ENCODE measurements at places on chromosomes 16 and 17.

GRCh38 chr17:3968886-3969524 is 4.8 kb upstream of the ATP2A3 start:
- no peaks in the 10 kb centered on the region for H3K36me3 ChIP-seq
- no peaks in the 10 kb centered on the region for H3K27me3 ChIP-seq
- H3K4me3 ChIP-seq: no peak overlapping the region

DNA sequence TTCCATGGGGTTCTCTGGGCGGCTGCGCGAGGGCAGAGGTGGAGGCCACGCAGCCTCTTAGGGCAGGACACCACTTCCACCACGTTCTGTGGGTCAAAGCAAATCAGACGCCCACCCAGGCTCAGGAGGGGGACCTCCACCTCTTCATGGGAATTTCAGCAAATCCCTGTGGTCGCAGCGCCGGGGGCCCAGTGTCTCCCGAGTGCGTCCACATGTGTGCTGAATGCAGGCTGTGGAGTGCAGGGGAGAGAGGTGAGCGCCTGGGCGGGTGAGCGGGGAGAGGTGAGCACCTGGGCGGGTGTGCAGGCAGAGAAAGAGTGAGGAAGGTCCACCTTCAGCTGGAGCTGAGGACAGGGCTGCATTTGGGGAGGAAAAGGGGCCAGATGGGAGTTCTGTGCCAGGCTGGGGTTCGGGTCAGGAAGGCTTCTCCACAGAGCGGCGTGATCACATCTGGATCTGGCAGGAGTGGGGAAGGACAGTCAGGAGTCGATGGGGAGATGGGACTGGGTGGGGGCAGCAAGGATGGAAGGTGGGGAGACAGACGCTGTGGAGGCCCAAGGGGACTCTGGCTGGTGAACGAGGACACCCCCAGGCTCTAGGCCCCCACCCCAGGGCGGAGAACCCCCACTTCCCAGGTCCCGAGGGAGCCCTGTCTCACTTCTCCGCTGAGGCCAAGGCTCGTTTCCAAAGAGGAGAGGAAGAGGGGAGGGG is 36.8 kb upstream of the CBFA2T3 start:
- no peak overlapping the region for H3K27ac ChIP-seq
- H3K4me3 ChIP-seq: no peak overlapping the region
- H3K36me3 ChIP-seq: no peaks in the 10 kb centered on the region

- peaks cover 43% of the 10 kb centered on the region for H3K4me1 ChIP-seq
- no peaks in the 10 kb centered on the region for H3K27me3 ChIP-seq
- DNase-seq: no peak
- H3K4me3 ChIP-seq: no peak overlapping the region
These were observed 4.7 kb downstream of the CORO7 start for GRCh38 chr16:4411684-4412083.

GRCh38 chr17:30207655-30208054 is 27.8 kb downstream of the SLC6A4 start:
- H3K4me1 ChIP-seq: no peaks in the 10 kb centered on the region
- H3K27ac ChIP-seq: no peak overlapping the region
- H3K4me3 ChIP-seq: no peak overlapping the region
- no peak for DNase-seq
- no peaks in the 10 kb centered on the region for H3K36me3 ChIP-seq

- DNase-seq: no peak
- no peak overlapping the region for H3K4me3 ChIP-seq
- H3K36me3 ChIP-seq: peaks cover 11% of the 10 kb centered on the region
- H3K27ac ChIP-seq: peak overlapping the region; percentile 43
- no peaks in the 10 kb centered on the region for H3K27me3 ChIP-seq
These were observed 9.4 kb downstream of the THRA start for GRCh38 chr17:40072040-40072734.

- H3K27ac ChIP-seq: no peak overlapping the region
- no peaks in the 10 kb centered on the region for H3K4me1 ChIP-seq
- H3K27me3 ChIP-seq: no peaks in the 10 kb centered on the region
- no peak for DNase-seq
- H3K4me3 ChIP-seq: no peak overlapping the region
- no peaks in the 10 kb centered on the region for H3K36me3 ChIP-seq
These were observed 51.9 kb downstream of the MARCHF10 start for GRCh38 chr17:62756198-62756597.

DNA sequence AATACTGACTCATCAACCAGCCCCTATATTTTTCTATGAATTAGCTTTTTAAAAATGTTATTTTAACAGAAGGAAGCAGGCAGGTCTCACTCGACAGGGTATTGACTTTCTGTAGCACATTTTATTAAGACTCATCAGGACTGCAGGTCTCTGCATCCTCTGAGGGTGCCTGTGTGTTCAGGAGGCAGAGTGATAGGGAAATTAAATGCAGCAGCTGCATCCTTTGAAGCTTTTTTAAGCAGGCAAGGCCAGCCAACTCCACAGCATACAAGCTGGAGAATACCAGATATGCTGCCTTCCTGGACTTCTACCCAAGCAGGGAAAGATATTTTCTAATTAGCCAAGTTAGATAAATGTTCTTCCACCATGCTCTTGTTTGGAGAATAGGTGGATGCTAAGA is 124.9 kb downstream of the WSCD1 start:
- no peak for DNase-seq
- H3K4me3 ChIP-seq: no peak overlapping the region
- no peak overlapping the region for H3K27ac ChIP-seq
- no peaks in the 10 kb centered on the region for H3K36me3 ChIP-seq
- H3K27me3 ChIP-seq: no peaks in the 10 kb centered on the region

DNA sequence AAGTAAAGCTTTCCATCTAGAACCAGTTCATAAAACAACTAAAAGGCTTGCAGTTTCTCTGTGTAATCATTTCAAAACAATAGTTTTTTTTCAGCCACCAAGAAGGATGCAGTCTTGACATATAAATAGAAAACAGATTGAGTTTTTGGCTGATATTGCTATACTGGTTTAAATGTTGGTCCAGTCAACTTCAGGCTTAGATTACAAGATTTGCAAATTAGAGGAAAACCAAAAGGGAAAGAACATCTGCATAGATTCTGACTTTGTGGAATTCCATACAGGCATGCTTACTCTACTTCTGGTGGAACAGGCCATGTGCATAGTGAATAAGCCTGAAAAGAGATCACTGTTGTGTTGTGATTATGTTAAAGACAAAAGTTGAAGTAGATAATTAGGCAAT is 150.3 kb downstream of the BCAS3 start:
- no peak overlapping the region for H3K27ac ChIP-seq
- no peak for DNase-seq
- no peaks in the 10 kb centered on the region for H3K27me3 ChIP-seq
- no peak overlapping the region for H3K4me3 ChIP-seq
- no peaks in the 10 kb centered on the region for H3K36me3 ChIP-seq

- no peak for DNase-seq
- no peaks in the 10 kb centered on the region for H3K27me3 ChIP-seq
- no peak overlapping the region for H3K27ac ChIP-seq
These were observed 19.7 kb downstream of the APPBP2 start for GRCh38 chr17:60506312-60506711.

GRCh38 chr17:67841992-67842391 is 16.7 kb downstream of the BPTF start:
- no peak overlapping the region for H3K27ac ChIP-seq
- no peak overlapping the region for H3K4me3 ChIP-seq
- no peaks in the 10 kb centered on the region for H3K27me3 ChIP-seq
- H3K36me3 ChIP-seq: no peaks in the 10 kb centered on the region
- no peak for DNase-seq

GRCh38 chr17:38459567-38459966 is 31.3 kb downstream of the ARHGAP23 start:
- H3K36me3 ChIP-seq: no peaks in the 10 kb centered on the region
- H3K27me3 ChIP-seq: peaks cover 3% of the 10 kb centered on the region
- DNase-seq: no peak
- no peaks in the 10 kb centered on the region for H3K4me1 ChIP-seq
- no peak overlapping the region for H3K27ac ChIP-seq

GRCh38 chr16:68402748-68403040 is 45.6 kb downstream of the SMPD3 start:
- H3K36me3 ChIP-seq: no peaks in the 10 kb centered on the region
- H3K4me1 ChIP-seq: peaks cover 17% of the 10 kb centered on the region
- DNase-seq: no peak
- H3K4me3 ChIP-seq: no peak overlapping the region
- no peak overlapping the region for H3K27ac ChIP-seq
- no peaks in the 10 kb centered on the region for H3K27me3 ChIP-seq

DNA sequence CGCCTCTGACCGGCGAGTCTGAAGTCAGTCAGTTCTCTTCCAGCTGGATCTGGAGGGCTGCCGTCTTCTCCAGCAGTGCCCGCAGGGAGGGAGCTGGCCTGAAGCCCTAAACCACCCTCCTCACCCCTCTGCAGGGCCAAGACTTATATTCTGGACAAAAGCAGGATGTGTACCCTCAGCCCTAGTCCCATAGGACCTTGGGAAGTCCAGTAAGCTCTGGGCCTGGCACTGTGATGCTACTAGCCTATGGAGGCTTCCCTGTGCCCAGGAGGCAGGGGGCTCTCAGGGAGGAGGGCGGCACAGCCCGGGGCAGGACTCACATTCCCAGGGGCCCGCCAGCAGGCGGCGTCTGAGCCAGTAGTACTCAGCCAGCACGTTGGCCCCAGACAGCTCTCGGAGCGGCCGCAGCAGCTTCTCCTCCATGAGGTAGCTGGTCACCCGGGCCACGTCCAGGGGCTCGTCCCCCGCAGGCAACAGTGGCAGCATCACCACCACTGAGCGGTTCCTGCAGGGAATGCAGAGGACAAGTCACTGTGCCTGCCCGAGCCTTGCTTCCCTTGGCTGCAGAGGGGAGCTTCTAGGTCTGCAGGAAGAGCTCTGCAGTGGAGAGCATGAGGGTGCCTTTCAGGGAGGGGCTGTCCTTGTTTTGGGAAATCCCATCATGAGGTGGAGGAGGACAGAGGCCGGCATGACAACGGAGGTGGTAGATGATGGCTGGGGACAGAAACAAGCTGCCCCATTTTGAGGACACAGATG is 41.7 kb downstream of the RMI2 start:
- H3K4me3 ChIP-seq: no peak overlapping the region
- no peaks in the 10 kb centered on the region for H3K27me3 ChIP-seq
- no peaks in the 10 kb centered on the region for H3K36me3 ChIP-seq
- DNase-seq: no peak
- no peaks in the 10 kb centered on the region for H3K4me1 ChIP-seq

DNA sequence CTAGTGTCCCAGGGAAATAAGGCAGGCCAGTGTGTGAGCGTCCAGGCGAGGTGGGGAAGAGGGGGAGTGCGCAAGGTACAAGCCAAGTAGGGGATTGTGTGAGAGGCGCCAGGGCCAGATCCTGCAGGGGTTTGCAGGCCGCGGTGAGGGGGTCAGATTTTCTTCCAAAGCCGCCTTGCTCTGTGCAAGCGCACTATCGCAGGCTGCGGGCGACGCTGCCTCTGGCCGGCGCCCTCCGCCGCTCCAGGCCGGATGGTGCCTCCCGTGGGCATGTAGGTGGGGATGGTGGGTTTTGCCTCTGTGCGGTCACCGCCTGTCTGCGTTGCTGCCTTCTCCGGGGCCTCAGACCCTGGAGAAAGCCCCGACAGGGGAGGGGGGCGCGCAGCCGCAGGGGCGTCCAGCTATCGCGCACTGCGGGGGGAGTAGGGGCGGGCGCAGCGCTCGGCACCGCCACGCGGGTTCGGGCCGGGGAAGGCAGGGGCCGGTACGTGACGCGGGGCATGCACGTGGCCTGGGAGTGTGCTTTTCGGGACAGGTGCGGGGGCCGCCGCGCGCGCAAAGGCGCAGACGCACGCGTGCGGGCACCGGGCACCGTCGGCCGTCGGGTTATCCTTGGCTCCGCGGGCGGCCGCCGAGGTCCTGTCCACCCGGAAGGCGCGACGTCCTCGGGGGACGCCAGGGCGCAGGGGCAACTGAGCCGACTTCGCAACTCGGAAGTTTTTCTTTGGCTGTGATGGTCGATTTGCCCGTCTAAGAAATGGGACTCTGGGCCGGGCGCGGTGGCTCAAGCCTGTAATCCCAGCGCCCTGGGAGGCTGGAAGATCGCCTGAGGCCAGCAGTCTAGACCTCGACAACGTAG is 1.1 kb upstream of the HAPSTR1 start:
- peaks cover 23% of the 10 kb centered on the region for H3K4me1 ChIP-seq
- no peaks in the 10 kb centered on the region for H3K36me3 ChIP-seq
- peak overlapping the region; percentile 90 for H3K27ac ChIP-seq
- DNase-seq: peak; percentile 57
- peak overlapping the region; percentile 93 for H3K4me3 ChIP-seq
- H3K27me3 ChIP-seq: no peaks in the 10 kb centered on the region

DNA sequence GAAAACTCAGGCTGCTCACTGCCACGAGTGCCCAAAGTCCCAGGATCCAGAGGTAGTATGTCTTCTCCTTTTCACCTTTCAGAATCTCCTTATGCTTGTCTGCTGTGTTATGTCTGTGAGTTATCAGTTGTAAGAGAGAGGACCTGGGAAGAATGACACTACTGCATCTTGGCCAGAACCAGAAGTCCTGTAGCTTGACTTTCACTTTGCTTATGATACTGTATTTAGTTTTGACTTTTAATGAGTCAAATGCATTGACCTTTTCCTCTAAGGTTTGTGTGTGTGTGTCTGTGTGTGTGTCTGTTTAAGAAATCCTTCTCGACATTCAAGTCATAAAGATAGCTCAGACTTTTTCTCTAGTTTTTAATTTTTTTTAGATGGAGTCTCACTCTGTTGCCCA is 43.4 kb downstream of the BMERB1 start:
- no peak for DNase-seq
- H3K27me3 ChIP-seq: no peaks in the 10 kb centered on the region
- no peak overlapping the region for H3K27ac ChIP-seq
- H3K36me3 ChIP-seq: no peaks in the 10 kb centered on the region
- no peak overlapping the region for H3K4me3 ChIP-seq

- no peaks in the 10 kb centered on the region for H3K36me3 ChIP-seq
- no peak overlapping the region for H3K4me3 ChIP-seq
- no peaks in the 10 kb centered on the region for H3K4me1 ChIP-seq
These were observed 66.9 kb downstream of the METRNL start for GRCh38 chr17:83146347-83146746.

GRCh38 chr17:38735161-38735997 is 5.2 kb downstream of the CISD3 start:
- peak; percentile 66 for DNase-seq
- H3K36me3 ChIP-seq: no peaks in the 10 kb centered on the region
- H3K4me3 ChIP-seq: no peak overlapping the region
- H3K27ac ChIP-seq: no peak overlapping the region
- peaks cover 23% of the 10 kb centered on the region for H3K4me1 ChIP-seq

GRCh38 chr16:71542377-71542776 is 16.2 kb downstream of the CHST4 start:
- H3K4me1 ChIP-seq: no peaks in the 10 kb centered on the region
- H3K27me3 ChIP-seq: no peaks in the 10 kb centered on the region
- H3K27ac ChIP-seq: no peak overlapping the region

GRCh38 chr16:30622455-30623032 is 12.4 kb upstream of the ZNF689 start:
- no peaks in the 10 kb centered on the region for H3K4me1 ChIP-seq
- no peak overlapping the region for H3K27ac ChIP-seq
- H3K4me3 ChIP-seq: no peak overlapping the region
- H3K36me3 ChIP-seq: no peaks in the 10 kb centered on the region
- H3K27me3 ChIP-seq: no peaks in the 10 kb centered on the region
